ENCODE measurements at places on chromosomes 5 and 9.

DNA sequence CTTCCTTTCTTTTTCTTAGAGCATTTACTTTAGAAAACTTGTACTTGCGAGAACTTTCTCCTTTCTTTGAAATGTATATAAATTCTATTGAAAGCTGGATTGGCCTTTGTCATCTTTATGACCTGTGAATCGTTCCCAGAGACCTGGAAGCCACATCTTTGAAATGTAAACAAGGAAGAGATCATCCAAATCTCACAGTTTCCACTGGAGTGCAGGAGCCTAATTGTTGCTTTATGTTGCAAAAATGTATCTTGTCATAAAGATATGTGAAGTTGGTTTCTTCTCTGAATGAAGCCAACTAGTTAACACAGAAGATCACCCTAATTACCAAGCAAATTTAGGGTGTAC lies 1101.8 kb downstream of the TAF11L14 start:
- DNase-seq, result no peak

DNA sequence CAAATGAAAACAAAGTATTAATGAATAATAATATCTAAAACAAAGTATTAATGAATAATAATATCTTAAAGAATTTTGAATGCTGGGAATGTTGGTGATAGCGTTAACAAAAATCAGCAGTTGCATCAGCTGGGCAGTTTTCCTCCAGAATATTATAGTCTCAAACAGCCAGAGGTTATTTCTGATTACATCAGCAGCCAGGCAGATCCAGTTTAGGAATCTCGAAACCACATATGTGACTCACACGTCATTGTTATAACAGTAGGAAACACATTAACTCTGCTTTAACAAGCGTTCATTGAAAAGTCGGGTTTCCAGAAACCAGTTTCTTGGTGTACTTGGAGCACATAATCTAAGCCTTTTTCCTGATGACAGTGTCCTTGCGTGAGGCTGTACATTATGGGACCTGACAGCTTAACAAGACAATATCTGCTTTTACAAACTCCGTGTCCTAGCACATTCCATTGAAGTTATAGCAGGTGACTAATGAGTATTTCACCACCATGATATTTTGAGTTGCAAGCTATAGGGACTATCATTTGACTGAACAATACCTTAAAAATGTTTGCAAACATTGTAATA lies 559.5 kb upstream of the KLF4 start:
- no peak for DNase-seq

- no peak for DNase-seq
Observed at GRCh38 chr5:90365328-90365727, 44.2 kb downstream of the CETN3 start.

- DNase-seq, result no peak
Observed at GRCh38 chr9:13491493-13492424, 212.3 kb upstream of the MPDZ start.

DNA sequence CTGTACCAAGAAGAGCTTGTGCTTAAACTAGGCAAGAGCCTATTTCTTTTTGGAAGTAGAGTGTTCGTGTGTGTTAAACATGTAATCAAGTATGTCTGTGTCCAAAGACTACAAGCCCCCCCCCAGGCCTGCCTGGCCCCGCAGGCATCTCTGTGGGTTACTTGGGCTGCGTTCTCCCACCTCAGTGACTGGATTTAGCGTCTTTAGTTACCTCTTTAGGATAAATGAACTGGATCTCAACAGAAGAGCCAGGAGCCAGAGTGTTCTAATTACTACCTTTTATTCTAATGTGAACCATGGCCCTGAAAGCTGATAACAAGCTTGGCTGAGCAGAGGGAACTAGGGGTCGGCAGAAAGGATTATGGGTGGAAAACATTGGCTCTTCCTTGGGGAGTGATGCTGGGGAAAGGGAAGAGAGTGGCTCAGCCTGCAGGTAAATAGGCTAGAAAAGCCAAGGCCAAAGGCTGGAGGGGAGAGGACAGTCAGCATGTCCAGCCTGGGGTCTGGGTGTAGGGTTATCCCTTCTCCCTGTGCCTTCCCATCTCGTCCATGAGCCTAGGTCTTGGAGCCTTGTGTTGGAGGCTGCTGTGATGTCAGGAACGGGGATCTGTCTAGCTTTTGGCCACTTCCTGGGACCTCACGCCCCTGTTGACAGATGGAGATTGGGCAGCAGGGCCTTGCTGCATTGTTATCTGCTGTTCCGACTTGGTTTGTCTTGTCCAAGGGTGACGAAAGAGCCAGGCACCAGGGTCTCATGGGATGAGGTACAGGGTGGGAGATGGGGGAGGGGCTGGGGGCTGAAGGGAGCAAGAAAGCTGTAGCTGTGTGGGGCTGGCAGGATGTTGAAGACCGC lies 11.1 kb downstream of the CD74 start:
- no peak for DNase-seq

GRCh38 chr5:167816354-167816753 lies 475.1 kb upstream of the WWC1 start:
- DNase-seq, result no peak

DNA sequence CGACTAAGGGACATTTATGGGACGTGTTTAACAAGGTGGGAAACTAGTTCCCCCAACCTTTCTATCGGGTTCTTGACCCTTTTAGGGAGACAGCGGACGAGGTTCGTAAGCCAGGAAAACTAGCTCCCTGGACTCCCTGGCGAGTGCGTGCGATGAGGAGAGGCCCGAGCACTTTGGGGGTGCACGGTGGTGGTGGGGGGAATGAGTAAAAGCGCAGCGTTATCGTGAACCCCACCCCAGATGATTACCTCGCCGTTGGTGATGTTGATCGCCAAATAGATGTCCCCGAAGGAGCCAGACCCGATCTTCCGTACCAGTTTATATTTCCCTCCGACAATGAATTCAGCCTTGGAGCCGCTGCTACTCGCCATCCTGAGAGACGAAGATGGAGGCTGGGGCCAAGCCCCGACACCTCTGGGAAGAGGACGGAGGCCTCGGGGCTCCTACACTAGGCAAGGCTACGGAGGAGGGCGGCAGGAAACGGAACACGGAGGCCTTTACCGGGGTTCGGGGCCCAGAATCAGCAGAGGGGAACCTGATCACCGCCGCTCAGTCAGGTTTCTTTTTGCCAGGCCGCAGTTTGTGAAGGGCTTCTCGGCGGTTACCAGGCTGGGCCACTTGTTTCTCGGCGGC lies 529 bp downstream of the CSNK1A1 start:
- no peak for DNase-seq

DNA sequence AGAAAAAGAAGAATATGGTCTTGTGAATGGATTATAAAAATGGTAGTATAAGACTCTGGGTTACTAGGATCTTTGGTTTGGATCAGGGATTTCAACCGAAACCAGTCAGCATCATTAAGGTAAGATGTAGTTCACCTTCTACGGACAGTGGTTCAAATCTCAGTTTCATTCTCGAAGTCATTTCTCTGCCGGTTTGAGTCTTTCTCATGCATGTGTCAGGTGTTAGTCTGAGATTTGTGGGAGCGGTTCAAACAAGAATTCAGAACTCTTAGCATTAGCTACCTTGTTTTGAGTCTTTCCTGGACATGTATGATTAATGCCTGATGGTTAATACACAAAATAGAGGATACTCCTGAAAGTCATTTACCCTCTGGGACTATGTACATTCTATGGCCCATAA lies 735.9 kb upstream of the NUDT12 start:
- DNase-seq, result no peak

- no peak for DNase-seq
Observed at GRCh38 chr9:86322973-86323644, 31.1 kb downstream of the TUT7 start.

GRCh38 chr5:126544087-126544740 lies 50.8 kb downstream of the ALDH7A1 start:
- no peak for DNase-seq

DNA sequence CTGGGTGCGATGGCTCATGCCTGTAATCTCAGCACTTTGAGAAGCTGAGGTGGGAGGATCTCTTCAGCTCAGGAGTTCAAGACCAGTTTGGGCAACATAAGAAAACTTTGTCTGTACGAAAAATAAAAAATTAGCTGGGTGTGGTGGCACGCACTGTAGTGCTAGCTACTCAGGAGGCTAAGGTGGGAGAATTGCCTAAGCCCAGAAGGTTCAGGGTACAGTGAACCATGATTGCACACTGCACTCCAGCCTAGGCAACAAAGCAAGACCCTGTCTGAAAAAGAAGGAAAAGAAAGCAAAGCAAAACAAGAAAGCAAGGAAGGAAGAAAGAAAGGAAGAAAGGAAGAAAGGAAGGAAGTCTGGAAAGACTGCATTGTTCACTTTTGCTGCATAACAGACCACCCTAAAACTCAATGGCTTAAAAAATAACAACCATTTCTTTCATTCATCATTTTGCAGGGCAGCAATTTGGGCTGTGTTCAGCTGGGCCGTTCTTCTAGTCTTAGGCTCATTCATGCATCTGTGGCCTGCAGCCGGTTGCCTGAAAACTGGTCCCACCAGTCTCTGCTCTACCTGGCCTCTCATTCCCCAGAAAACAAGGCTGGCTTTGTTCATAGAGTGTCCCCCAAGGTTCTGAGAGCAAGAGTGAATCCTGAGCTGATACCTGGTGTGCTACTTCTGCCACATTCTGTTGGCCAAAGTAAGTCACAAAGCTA lies 82.4 kb upstream of the MIER3 start:
- no peak for DNase-seq

Measured in urinary bladder (tissue), 4 donors.